ENCODE measurements at places on chromosomes 4 and X. TPM values are rescaled to one million over a fixed set of nuclear protein-coding genes. Genes with fewer than 3 reads are reported as not detected.

SOWAHD gene
- total RNA-seq = 0.26 TPM

NKX3-2 gene
- total RNA-seq = 1.3 TPM

HTT gene
- 41.8 TPM for total RNA-seq

GRCh38 chr4:128384765-128385598 lies 97.4 kb upstream of the PGRMC2 start:
- no peak overlapping the region for H3K4me3 ChIP-seq
- no peaks in the 10 kb centered on the region for H3K36me3 ChIP-seq
- H3K27me3 ChIP-seq = no peaks in the 10 kb centered on the region
- H3K4me1 ChIP-seq = peaks cover 26% of the 10 kb centered on the region

DNA sequence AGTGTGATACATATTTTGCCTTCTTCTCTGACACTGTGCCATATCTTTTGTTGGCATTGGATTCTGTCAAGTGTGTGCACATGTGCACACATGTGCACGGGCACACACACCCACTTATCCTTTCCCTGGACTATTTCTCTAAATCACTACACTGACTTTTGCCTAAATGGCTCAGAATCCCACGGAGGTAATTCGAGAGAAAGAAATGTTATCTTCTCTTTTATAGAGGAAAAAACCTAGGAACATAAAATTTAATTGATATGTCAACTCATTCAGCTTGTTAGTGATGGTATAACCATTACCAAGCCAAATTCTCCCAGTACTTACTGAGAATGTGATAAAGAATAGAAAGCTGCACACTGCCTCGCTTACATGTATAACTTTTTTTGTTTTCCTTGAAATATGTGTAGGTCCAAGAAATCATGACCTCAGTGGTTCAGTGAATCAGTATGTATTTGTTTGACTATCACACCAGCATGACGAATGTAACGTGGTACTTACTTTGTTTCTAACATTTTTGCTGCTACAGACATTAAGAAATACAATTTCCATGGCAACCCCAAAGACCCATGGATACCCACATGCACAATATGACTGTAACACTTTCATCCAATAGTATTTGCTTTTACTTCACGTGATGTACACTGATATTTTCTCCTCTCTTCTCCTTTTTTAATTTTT lies 163.0 kb downstream of the PCDH7 start:
- H3K27me3 ChIP-seq = no peaks in the 10 kb centered on the region
- no peak overlapping the region for H3K4me3 ChIP-seq
- peak; percentile 62 for DNase-seq

ASB12 gene
- not detected for total RNA-seq
